ENCODE measurements at places on chromosomes 7 and 10. TPM values are rescaled to one million over a fixed set of nuclear protein-coding genes. Genes with fewer than 3 reads are reported as not detected.

ZC3HAV1L gene
- total RNA-seq: 1.6 TPM

SLC26A3 gene
- not detected for total RNA-seq

GRCh38 chr10:124414076-124414475 is 4.6 kb downstream of the OAT start:
- H3K27ac ChIP-seq: no peak overlapping the region
- H3K4me1 ChIP-seq: peaks cover 8% of the 10 kb centered on the region
- H3K27me3 ChIP-seq: no peaks in the 10 kb centered on the region
- no peak for DNase-seq

GRCh38 chr10:71266147-71266917 is 52.7 kb upstream of the SLC29A3 start:
- H3K4me3 ChIP-seq: no peak overlapping the region
- no peak for DNase-seq
- no peaks in the 10 kb centered on the region for H3K36me3 ChIP-seq
- peaks cover 5% of the 10 kb centered on the region for H3K27me3 ChIP-seq

GIMAP4 gene
- 0.40 TPM for total RNA-seq

DNA sequence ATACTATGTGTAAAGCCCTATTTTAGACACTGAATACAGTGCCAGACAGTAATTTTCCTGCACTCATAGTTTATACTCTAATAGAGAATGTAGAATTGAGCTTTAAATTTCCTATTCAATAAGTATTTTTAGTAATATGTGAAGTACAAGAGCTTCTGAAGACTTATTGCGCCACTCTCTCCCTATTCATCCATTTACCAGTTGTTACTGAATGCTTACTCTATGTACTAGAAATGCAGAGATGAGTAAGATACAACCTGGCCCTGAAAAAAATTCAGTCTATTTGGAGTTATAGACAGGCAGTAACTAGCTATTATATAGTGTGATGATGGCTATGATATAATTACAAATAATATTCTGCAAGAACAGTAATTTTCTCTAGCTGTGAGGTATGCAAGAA is 98.8 kb downstream of the ADK start:
- H3K4me1 ChIP-seq: peaks cover 23% of the 10 kb centered on the region
- no peak overlapping the region for H3K4me3 ChIP-seq
- no peak overlapping the region for H3K27ac ChIP-seq
- no peaks in the 10 kb centered on the region for H3K27me3 ChIP-seq

- no peaks in the 10 kb centered on the region for H3K4me1 ChIP-seq
- no peaks in the 10 kb centered on the region for H3K27me3 ChIP-seq
- no peak overlapping the region for H3K4me3 ChIP-seq
- H3K27ac ChIP-seq: no peak overlapping the region
- peaks cover 78% of the 10 kb centered on the region for H3K36me3 ChIP-seq
Observed at GRCh38 chr7:137882806-137883205, 36.0 kb upstream of the DGKI start.

- H3K27me3 ChIP-seq: peaks cover 2% of the 10 kb centered on the region
- no peaks in the 10 kb centered on the region for H3K36me3 ChIP-seq
- H3K27ac ChIP-seq: no peak overlapping the region
Observed at GRCh38 chr7:51077316-51077986, 239.2 kb downstream of the COBL start.

All from activated B cell treated with CpG ODN at 0.5 μM for 24 hours (primary cell).